ENCODE measurements at places on chromosomes 3 and 15. TPM values are rescaled to one million over a fixed set of nuclear protein-coding genes. Genes with fewer than 3 reads are reported as not detected.

Gene KLHL40
- polyA plus RNA-seq = not detected

Gene GPR156
- 3.3 TPM for polyA plus RNA-seq

Gene NR1I2
- 0.60 TPM for polyA plus RNA-seq

Gene RBPMS2
- polyA plus RNA-seq = 11.3 TPM

Gene TMEM212
- 0.21 TPM for polyA plus RNA-seq

- DNase-seq = no peak
Observed at GRCh38 chr3:33758281-33758680, 40.1 kb upstream of the PDCD6IP start.

GRCh38 chr15:50235794-50236193, 29.7 kb downstream of the HDC start:
- no peak for DNase-seq

GRCh38 chr3:16514755-16515353, 1.4 kb upstream of the RFTN1 start:
- no peak for DNase-seq

DNA sequence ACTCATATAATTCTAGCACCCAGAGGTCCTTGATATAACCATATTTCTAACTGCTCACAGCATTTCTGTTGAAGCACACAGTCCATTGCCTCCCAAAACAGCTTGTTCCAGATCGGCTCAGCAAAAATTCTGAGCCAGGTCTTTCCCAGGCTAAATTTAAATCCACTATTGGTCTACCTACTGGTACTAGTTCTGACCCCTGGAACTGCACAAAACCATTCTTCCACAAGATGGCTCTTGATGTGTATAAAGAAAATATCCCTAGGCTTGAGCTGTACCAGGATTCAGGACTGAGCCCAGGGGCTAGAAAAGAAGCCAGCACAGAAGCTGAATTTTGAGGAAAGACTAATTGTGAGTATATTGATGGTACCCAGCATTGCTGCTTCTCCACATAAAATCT, 75.4 kb upstream of the ABHD17C start:
- DNase-seq = no peak

DNA sequence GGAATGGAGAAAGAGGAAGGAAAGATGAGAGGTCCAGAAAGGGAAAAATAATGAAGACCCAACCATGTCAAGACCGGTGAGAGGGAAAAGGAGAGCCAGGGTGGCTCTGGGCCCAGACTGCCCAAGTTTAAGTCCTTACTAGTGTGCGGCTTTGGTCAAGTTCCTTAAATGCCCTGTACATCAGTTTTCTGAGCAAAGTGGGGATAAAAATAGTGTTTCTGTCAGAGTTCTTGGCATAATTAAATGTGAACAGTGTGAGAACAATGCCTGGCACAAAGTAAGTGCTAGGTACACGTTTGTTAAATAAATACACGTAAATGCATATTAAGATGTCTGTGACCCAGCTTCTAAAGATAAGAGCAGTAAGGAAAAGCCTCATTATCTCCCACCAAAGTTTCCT, 23.8 kb downstream of the WWTR1 start:
- no peak for DNase-seq

GRCh38 chr15:78641102-78641748, at the start of gene CHRNB4:
TSS of gene CHRNB4 (minus strand) at chr15:78641210. CDS start at chr15:78641133, 77 bp downstream.
- no peak for DNase-seq

DNA sequence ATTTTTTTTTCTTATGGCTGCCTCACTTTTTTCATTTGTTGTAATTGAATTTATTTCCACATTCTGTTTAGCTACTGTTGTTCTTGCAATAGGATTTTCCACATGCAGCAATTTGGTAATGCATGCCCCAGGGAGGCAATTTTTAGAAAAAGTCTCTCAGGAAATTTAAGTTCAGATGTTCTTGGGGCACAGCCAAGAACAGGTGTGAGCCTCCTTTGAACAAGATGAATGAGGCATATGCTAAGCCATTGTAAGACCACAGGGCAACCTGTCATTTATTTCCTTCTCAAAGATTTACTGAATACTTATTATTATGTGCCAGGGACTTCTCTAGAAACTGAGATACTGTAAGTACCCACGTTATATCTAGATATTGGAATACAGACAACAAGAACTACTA, 549.5 kb downstream of the DIPK2A start:
- DNase-seq = no peak

GRCh38 chr15:89898614-89899294, 5.0 kb upstream of the AP3S2 start:
- no peak for DNase-seq
